ENCODE measurements at places on chromosomes 12 and 14.
A peak's percentile ranks its signal among the peaks of the same experiment; 100 is the strongest.

GRCh38 chr12:121789233-121789781 lies 4.2 kb downstream of the RHOF start:
- DNase-seq = no peak

DNA sequence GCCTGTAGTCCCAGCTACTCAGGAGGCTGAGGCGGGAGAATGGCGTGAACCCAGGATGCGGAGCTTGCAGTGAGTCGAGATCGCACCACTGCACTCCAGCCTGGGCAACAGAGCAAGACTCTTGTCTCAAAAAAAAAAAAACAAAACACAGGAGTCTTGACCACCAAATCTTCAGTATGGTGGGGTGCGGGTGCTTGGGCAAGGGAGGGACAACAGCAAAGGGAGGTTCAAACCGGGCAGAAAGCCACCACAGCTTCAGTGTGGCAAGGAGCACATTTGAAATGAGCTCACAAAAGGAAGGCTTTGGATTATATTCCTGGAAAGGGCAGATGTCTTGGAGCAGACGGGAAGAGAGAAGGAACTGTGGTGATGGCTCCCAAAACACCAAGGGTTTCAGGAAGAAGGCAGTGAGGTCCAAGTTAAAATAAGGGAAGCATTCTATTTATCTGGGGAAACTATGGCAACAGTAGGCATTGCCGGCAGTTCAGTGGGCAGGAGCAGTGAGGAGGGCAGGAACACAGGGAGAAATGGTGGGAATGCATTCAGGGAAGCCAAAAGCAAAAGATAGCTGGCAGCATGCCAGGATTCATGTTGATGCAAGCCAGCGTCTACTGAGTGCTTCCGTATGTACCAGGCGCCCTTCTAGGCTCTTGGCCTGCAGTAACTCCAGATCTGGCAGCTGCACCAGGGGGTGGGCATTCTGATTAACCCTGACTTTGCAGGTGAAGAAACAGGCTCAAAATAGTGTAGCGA lies 51.0 kb upstream of the SRSF5 start:
- peak; percentile 55 for DNase-seq

- no peak for DNase-seq
These were observed 20.2 kb downstream of the EVL start for GRCh38 chr14:100085462-100085861.

- no peak for DNase-seq
These were observed 4.0 kb downstream of the C1S start for GRCh38 chr12:7064516-7064915.

DNA sequence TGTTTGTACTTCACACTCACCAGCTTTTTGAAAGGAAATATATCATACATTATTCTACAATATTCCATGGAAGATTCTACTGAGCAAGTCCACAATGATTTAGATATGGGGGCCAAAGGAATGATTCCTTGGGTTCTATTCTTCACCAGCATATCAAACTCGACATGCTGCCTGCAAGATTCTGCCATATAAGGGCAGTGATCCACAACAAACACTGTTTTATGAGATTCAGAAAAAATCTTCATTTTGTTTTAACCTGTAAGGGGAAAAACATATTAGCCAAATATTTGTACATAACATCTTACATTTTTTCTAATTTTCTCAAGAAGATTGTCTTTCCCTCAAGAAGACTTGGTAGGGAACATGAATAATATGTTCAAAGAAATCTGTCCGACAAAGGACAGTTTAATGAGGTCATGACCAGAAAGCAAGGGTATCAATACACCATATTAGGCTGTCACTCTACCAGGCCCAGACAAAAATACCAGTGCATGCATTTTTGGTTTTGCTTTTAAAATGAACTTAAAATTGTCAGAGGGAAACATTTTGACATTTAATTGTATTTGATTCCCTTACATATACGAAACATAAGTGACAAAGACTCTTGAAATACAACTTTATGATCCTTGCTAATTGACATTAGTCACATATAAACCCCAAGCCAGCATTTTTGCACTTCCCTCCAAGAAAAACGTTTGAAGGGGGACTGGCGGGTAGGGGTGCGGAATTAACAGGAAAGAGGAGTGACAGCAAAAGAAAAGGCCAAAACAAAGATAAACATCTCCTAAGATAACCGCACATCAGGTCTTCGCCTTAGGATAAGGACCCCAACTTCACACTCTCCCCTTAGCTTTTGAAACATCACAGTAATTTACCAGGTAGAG lies 980 bp downstream of the INTS13 start:
- no peak for DNase-seq

- no peak for DNase-seq
These were observed 75.4 kb downstream of the NTN4 start for GRCh38 chr12:95715177-95715576.

DNA sequence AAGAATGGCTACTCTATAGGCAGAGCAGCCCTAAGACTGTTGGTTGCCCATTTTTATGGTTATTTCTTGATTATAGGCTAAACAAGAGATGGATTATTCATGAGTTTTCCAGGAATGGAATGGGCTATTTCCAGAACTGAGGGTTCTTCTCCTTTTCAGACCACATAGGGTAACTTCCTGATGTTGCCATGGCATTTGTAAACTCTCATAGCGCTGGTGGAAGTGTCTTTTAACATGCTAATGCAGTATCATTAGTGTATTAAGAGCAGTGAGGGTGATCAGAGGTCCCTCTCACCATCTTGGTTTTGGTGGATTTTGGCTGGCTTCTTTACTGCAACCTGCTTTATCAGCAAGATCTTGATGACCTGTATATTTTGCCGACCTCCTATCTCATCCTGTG lies 904.6 kb upstream of the FBXO33 start:
- DNase-seq = no peak

GRCh38 chr12:75651342-75651695 lies 139.9 kb upstream of the KRR1 start:
- no peak for DNase-seq

GRCh38 chr12:102527171-102527720 lies 46.9 kb upstream of the IGF1 start:
- DNase-seq = no peak

GRCh38 chr14:52951681-52952554 lies 1.1 kb upstream of the FERMT2 start:
- no peak for DNase-seq

- no peak for DNase-seq
These were observed 10.9 kb downstream of the HDAC7 start for GRCh38 chr12:47808574-47809365.

- no peak for DNase-seq
These were observed 250.2 kb downstream of the CACNA1C start for GRCh38 chr12:2302711-2303580.

DNA sequence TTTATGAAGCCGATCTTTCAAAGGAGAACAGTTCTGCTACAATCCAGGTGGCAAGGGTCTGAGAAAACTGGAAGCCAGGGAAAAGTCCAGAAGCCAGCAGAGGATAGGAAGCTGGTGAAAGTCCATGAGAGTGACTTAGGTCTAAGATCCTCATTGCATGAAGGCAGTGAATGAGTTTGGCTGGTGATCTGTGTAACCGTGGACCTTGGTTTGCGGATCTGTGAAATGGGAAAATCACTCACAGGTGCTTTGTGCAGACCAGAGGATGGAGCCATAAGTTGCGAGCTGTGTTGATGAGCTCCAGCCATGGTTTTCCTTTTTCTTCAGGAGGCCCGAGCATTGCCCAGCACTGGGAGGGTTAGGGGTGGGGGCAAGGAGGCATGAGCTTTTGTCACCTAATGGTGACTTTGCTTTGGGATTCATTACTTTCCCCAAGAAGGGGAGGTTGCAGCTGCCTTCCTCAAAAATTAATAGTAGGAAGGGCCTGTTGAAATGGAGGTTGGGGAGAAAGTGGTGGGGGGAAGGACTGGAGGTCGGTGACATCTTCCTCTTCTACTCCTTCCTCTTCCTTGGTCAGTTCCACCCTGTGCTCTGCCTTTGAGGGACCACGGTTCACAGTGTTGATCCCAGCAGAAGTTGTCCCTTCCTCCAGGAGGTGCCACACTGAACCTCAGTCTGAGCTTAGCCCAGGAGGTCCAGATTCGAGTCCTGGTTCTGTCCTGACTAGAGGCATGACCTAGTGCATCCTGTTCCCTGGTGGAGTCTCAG lies 20.3 kb upstream of the SERPINA6 start:
- no peak for DNase-seq

All from NCI-H1436 treated with DMSO at 0.1 percent for 48 hours (cell line).